ENCODE measurements at places on chromosomes 3 and 15. TPM values are rescaled to one million over a fixed set of nuclear protein-coding genes. Genes with fewer than 3 reads are reported as not detected.

CCNB2 gene
- total RNA-seq: 92.0 TPM

GP5 gene
- 0.25 TPM for total RNA-seq

SH2D7 gene
- total RNA-seq: not detected

SLC28A1 gene
- not detected for total RNA-seq

- no peak for DNase-seq
Measured at GRCh38 chr3:64668582-64669510, 19.0 kb downstream of the ADAMTS9 start.

- no peak for DNase-seq
Measured at GRCh38 chr3:12825156-12825555, 16.2 kb downstream of the RPL32 start.

- no peak for DNase-seq
Measured at GRCh38 chr3:123449997-123450604, 1.2 kb upstream of the ADCY5 start.

- no peak for DNase-seq
Measured at GRCh38 chr3:141710888-141711616, 27.0 kb upstream of the RNF7 start.

DNA sequence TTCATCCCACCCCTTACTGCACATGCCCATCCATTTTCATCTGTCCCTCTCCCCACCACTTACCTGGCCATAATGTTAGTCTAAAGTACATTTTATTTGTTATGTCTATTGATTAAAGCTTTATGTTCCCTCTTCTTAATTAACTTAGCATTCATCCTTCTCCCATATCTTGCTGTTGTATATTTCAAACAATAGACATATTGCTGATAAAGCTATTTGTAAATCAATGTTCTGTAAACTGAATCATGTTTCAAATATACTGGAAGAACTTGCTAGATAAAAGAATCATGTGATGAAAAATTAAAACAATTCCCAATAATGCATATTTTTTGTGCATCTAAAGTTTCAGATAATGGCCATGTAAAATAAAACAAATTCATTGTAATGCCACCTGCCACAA is 249.2 kb downstream of the IGSF11 start:
- DNase-seq: no peak

DNA sequence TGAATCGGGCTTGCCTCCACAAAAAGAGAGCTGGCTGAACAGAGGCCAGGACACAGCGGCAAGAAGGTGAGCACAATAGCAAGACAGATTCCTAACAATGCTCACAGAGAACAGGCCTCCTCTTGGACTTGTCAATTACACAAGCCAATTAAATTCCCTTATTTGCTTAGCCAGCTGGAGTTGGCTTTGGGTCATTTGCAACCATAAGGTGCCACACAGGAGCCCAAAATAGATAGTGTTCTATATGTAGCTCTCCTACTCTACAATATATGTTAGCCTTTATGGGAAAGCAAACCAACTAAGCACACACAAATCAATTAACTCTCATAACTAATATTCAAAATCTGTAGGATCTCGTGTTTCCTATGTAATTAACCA is 335.6 kb downstream of the FOXP1 start:
- DNase-seq: no peak

DNA sequence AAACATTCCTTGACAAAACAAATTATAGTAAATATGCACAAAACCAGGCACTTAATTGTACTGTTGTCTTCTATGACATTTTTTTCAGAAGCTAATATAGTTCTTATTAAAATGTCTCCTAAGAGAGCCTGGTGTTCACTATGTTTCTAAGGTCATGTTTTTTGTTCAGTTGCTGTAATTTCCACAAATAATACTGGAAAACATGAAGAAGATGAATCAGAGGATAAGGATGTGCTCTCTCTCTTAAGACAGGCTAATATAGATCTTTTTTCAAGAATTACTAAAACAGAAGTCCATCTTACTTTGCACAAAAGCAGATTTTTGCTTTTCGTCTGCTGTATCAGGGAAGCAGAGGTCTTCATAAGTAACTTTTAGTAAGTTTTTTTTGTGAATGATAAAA is 823.0 kb upstream of the NECTIN3 start:
- DNase-seq: no peak

- no peak for DNase-seq
Measured at GRCh38 chr3:127487196-127487595, 103.3 kb downstream of the TPRA1 start.

Data from Caco-2 (cell line).